ENCODE measurements at places on chromosomes 5 and 9. TPM values are rescaled to one million over a fixed set of nuclear protein-coding genes. Genes with fewer than 3 reads are reported as not detected.

The PTGS1 gene
- total RNA-seq = 0.71 TPM

The SLC6A19 gene
- total RNA-seq = not detected

The TMEM215 gene
- not detected for total RNA-seq

The KCNN2 gene
- total RNA-seq = 1.2 TPM

The WNK2 gene
- 85.7 TPM for total RNA-seq

The KIF4B gene
- not detected for total RNA-seq

The C9orf50 gene
- not detected for total RNA-seq

The ELAVL2 gene
- not detected for total RNA-seq

GRCh38 chr9:7287986-7288385, 511.6 kb downstream of the DMAC1 start:
- no peak overlapping the region for H3K4me3 ChIP-seq
- no peaks in the 10 kb centered on the region for H3K36me3 ChIP-seq
- H3K27ac ChIP-seq = no peak overlapping the region
- peaks cover 33% of the 10 kb centered on the region for H3K27me3 ChIP-seq

DNA sequence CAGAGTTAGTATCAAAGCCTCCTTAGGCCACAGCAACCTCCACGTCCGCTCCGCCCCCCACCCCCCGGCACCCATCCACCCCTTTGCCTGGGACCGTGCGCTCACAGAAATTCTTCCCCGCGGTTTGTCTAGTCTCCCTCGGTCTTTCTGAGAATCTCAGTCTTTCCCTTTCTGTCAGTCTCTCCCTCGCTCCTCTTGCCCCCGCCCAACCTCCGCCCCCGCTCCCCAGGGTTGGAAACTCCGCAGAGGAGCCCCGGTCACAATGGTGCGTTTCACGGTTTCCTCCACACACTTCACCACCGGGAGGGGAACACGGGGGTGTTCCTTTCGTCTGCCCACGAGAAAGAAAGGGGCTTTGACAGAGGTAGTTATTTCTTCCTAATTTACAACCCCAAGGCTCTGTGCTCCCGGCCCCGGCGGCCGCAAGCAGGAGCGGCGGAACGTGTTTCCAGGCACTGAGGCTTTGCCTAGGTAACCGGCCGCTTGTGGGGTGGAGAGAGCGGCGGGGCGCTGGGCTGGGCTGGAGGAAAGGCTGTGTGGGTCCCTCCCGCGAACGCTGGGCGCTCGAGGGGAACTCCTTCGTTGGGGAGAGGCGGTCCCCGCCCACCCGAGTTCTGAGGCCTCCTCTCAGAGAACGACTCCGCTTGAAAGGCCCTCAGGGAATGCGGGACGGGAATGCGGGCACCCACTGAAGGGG, 2.1 kb downstream of the NR4A3 start:
- H3K27me3 ChIP-seq = peaks cover 69% of the 10 kb centered on the region
- no peak overlapping the region for H3K27ac ChIP-seq
- H3K36me3 ChIP-seq = peaks cover 54% of the 10 kb centered on the region
- peaks cover under 1% of the 10 kb centered on the region for H3K4me1 ChIP-seq
- no peak for DNase-seq

DNA sequence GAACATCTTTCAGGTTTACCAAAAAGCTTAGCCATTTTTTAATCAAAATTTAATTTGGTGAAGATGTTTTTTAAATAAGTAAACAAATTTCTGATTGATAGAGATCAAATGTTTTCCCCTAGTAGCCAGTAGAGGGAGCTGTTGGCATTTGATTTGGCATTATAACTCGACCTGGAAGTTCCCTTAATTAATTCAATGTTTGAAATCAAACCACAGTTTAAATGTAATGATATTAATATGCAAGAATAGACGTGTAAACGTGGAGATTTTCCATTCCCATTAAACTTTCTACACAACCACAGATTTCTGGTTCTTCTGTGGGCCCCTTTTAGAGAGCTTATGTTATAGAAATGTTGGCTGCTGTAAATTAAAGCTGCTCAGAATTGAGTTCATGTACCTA, 148.1 kb upstream of the MPDZ start:
- DNase-seq = no peak
- no peaks in the 10 kb centered on the region for H3K36me3 ChIP-seq
- H3K27me3 ChIP-seq = no peaks in the 10 kb centered on the region
- H3K4me1 ChIP-seq = no peaks in the 10 kb centered on the region
- no peak overlapping the region for H3K27ac ChIP-seq

DNA sequence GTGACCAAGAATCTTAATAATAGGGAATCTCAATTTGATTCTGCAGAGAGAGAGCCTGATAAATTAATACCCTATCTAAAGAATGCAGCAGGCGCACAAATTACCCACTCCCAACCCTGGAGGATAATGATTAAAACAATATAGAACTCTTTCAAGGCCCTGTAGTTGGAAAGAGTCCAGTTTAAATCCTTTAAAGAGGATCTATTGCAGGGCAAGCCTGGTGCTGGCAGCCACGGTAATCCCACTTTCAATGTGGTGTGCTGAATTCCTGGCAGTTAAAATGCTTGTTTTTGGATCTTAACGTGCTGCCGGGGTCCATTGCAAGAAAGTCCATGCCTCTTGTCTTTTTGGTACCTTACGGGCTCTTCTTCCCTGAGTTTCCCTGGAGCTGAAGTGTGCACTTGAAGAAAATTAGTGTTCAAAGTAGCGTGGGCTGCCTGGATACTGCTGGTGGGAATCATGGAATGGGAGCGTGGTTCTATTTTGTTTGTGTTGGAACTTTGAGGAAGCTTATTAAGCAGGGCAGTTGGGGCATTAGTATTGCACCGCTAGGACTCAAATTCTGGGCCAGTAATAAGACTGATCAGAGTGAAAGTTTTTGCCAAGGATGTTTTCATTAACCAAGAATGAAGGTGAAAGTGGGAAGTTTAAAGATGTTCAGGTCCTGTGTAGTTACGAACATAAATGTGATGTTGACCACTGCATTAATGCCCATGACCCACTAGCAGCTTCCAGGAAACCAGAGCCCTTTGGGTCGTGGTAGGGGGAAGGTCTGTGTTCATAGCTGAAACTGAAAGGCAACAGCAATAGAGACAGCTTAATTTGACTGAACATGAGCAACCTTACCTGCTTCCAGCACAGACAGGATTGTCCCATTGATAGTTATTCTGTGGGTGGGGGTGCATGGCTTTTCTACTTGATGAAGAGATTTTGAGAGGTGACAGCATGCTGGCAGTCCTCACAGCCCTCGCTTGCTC, 20.8 kb downstream of the MARCHF6 start:
- H3K27ac ChIP-seq = no peak overlapping the region
- H3K4me3 ChIP-seq = no peak overlapping the region
- DNase-seq = no peak
- no peaks in the 10 kb centered on the region for H3K27me3 ChIP-seq
- H3K36me3 ChIP-seq = peaks cover 19% of the 10 kb centered on the region
- peaks cover 26% of the 10 kb centered on the region for H3K4me1 ChIP-seq

GRCh38 chr5:118857700-118858099, 130.6 kb downstream of the DTWD2 start:
- H3K36me3 ChIP-seq = no peaks in the 10 kb centered on the region
- DNase-seq = no peak
- H3K4me3 ChIP-seq = no peak overlapping the region
- no peak overlapping the region for H3K27ac ChIP-seq
- H3K4me1 ChIP-seq = no peaks in the 10 kb centered on the region

GRCh38 chr5:91607675-91608074, 224.6 kb upstream of the ARRDC3 start:
- H3K36me3 ChIP-seq = no peaks in the 10 kb centered on the region
- no peaks in the 10 kb centered on the region for H3K27me3 ChIP-seq
- no peak for DNase-seq
- no peak overlapping the region for H3K4me3 ChIP-seq
